ENCODE measurements at places on chromosomes 4 and X.

- no peak for DNase-seq
These were observed 89.3 kb upstream of the ENPP6 start for GRCh38 chr4:184306949-184307348.

DNA sequence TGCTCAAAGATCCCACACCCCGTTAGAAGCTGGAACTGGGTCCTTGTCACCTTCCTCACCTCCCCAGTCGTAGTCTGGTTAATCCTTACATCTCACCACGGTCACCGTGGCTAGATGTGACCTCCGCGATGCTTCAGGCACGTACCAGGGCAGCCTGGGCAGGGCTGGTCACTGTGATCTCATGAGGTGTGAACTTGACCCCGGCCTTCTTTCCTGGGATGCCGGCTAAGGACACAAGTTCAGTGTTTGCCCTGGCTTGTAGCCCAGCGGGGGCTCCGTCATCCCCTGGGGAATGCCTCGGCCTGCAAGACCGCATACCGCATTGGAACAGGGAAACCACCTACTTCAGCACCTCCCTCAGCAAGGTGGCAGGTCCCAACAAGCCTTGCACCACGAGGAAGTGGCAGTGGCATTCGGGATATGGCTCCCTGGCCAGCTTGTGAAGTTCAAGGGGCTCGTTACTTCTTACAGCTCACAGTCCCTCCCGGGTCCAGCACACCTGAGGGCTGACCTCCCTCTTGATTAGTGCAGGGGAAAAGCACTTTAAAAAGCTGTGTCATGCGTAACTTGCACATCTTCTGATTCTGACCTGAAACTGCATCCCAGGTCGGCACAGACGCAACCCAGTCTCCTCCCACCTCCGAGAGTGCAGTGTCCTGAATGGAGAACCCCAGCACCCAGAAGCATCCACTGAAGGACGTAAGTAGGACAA is 25.9 kb downstream of the NOP14 start:
- DNase-seq = peak; percentile 17

GRCh38 chr4:67542076-67542475 is 3.2 kb downstream of the CENPC start:
- no peak for DNase-seq

DNA sequence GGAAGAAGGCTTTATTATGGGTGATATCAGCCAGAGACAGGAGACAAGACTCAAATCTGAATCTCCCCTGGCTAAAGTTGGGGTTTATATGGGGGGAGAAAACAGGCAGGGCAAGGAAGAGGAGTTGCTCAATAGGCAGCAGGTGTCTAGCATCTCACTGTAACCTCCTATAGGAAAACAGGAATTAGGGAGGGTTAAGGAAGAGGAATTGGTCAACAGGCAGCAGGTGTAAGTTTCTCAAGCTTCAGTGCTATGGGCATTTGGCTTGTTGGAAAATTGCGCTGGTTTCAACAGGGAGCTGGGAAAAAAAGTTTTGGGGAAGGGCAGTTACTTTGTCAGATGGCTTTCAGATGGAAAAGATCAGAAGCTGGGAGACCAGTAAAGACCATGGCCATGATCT is 206.4 kb downstream of the NWD2 start:
- no peak for DNase-seq

DNA sequence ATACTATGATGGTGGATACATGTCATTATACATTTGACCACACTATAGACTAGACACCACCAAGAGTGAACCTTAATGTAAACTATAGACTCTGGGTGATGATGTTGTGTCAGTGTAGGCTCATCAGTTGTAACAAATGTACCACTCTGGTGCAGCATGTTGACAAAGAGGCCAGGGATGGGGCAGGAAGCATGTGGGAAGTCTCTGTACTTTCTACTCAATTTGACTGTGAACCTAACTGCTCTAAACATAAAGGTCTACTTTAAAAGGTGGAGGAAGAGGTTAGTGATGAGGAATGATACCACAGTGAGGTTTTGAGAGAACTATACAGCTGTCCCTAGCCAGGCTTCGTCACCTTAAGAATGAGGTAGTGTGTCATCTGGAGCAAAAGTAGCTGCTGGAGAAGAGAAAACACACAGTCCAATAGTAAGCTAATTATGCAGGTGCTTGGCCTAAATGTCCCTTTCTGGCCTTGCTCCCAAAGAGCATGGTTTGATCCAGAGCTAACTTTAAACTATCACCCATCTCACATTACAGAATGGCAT is 38.4 kb downstream of the GRSF1 start:
- no peak for DNase-seq

DNA sequence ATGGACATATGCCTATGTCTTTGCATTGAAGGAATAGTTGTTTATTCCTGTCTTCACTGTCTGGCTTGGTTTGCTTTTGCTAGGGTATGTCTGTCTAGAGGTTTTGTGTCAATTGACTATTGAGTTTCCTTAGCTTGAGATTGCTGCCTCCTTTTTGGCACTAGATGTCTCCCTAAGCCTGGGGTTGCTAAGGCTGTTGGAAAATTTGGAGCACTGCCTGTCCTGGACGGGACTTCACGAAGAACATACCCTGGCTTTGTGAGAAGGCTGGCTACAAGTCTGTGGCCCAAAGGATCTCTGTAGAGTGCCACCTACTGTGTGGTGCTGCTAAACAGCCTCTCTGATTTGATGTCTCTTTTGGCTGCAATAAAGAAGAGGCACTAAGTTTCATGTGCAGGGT is 183.8 kb upstream of the NUDT10 start:
- DNase-seq = peak; percentile 50

- DNase-seq = no peak
These were observed 41.3 kb upstream of the MTM1 start for GRCh38 chrX:150527108-150527507.

GRCh38 chrX:109283870-109284269 is 198.0 kb downstream of the GUCY2F start:
- DNase-seq = no peak

DNA sequence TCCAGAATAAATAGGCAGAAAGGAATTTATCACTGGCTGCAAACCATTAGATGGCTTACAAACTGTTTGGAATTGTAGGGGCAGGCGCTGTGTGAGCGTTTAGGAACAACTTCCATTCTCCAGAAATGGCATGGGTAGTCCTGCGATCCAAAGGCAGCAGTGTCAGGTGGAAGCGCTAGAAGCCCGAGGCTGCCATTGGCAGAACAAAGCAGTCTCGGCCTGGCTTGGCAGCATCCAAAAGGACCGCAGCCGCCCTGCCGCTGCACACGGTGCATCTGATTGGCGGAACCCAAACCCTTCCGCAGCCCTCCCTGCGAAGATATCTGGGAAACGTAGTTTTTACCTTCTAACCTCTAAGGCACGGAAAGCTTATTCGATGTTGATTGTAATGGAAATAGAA is 23.6 kb upstream of the YTHDC1 start:
- peak; percentile 85 for DNase-seq

All from testis (tissue), 5 donors.